ENCODE measurements at places on chromosomes 2 and 18.
A peak's percentile ranks its signal among the peaks of the same experiment; 100 is the strongest.

DNA sequence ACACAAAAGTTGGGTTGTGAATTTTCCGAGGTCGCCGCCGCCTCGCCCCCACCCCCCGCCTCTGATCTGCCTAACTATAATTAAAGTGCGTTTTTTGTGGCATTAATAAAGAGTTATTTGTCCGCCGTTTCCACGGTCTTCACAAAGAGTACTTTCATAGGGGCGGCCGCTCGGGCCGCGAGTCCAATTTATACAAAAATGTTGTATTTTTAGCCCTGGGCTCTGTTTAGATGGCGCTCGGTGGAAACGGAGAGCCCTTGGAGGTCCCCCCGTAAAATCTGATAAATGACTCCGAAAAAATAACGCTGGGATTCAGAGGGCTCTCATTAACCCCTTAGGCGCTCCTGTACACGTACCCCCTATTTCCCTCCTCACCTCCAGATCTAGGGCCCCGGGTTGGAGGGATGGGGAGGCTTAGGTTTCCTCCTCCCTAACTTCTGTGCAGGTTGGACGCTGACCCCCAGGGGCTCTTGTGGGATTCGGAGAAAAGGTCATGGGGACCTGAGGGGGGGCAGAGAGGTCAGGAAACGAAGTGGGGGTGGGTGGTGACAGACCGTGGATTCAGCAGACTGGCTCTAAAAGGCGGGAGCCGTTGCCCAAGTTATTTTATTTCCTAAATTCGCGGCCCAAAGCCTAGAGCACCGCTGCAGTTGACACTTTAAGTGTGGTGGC is 1.9 kb downstream of the CYP26B1 start:
- DNase-seq, result no peak

GRCh38 chr18:33201509-33201926 is 239.0 kb downstream of the CCDC178 start:
- DNase-seq, result peak; percentile 5

GRCh38 chr2:227389661-227390060 is 1.9 kb upstream of the SCYGR1 start:
- DNase-seq, result no peak

- peak; percentile 62 for DNase-seq
These were observed 96.8 kb downstream of the VAPA start for GRCh38 chr18:10010611-10011015.

DNA sequence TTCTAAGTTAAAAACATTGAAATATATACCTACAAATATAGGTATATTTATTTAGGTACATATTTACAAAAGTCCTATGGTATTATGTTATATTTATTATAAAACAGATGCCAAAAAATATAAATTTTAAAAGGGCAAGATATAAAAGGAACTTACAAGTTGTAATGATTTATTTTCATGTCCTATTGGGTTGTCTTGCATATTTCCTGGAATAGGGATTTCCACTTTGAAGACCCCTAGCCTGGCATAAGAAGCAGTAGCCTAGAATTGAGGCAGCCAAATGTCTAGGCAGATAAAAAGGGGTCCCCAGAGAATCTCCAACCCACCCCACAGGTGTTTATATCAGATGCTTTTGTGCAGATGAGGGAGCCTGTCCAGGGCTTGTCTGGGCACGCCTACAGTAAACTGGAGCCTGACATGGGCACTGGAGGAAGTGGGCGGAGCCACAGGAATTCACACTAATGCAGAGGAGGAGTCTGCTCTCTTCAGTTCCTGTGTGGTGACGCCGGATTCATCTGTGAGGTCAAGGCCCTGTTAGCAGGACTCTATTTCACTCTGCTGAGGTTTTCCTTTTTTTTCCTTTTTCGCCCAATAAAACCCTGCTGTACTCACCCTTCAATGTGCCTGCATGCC is 1088.9 kb upstream of the PIK3C3 start:
- no peak for DNase-seq

DNA sequence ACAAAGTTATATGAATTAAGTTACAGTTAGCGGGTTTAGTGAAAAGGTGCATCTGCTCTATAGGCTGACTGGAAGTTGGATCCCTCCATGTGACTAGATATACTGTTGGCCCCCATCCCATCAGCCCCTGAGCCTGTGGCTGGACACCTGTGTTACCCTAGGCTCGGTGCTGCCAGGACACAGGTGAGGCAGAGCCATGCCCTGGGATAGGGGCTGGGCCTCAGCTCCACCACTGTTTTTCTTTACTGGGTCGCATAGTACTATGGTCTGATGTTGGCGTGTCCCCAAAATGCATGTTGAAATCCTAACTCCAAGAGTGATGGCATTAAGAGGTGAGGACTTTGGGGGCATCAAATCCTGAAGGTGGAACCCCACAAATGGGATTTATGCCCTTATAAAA is 638.6 kb upstream of the ID2 start:
- no peak for DNase-seq

GRCh38 chr2:189997016-189997415 is 65.5 kb downstream of the MSTN start:
- no peak for DNase-seq

DNA sequence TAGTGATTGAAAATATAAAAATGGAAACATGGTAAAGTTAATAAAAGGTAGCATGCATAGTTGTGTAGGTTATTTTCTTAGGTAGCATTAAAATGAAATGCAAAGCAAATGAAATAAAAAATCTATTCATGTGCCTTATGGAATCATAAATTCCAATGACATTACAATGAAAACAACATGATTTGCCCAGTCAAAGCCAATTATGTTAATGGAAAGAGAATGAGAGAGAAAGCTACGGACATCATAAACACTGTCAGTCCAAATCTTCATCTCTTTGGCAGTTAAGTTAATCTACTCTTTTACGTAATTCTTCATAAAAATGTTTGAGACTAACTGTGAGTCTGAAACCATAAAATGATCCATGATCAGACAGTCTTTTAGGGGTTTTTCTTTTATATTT is 636.7 kb upstream of the SYT4 start:
- no peak for DNase-seq

- DNase-seq, result no peak
These were observed 106.8 kb upstream of the LDAH start for GRCh38 chr2:20929721-20930120.

GRCh38 chr2:131521961-131522781 is 5.5 kb upstream of the CCDC74A start:
- DNase-seq, result no peak

DNA sequence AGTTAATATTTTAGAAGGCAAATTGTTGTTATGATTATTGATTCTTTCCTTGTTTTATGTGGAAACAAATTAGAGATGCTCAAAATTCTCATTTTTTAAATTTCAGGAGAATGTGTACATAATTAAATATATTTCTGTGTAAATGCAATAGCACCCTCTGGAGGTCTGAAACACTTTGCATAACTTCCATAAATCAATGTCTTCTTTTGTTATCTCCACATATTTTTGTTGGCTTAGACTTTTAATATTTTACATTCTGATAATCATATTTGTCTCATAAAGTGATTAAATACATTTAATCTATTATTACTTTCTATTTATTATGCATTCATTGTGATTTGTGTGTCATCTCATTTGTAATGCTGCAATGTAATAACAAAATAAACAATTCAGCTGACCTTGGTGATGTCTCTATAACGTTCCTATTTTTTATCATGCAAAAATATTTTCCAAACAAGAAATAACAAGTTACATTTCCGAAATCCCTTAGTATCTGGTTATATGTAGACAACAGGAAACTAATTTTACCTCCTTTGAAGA is 201.8 kb upstream of the GALNT5 start:
- no peak for DNase-seq

DNA sequence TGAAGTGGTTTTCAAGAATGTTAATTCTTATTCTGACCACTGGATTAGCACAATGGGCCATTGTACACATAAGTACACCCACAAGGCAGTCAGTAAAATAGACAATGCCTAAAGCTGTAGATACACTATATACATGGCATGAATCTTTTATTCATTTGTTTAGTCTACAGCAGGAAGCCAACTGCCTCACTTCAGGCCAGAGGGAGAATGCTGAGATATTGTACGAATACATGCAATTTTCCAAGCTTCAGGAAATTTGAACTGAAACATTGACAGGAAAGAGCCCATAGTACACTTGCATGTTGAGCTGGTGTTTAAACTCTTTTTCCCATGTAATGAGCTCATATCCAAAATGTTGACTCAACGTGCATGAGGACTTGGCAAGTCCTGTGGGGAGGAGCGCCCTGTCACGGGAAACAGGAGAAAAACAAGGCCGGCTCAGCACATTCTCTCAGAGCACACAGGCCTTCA is 111.6 kb upstream of the CYP1B1 start:
- DNase-seq, result no peak

DNA sequence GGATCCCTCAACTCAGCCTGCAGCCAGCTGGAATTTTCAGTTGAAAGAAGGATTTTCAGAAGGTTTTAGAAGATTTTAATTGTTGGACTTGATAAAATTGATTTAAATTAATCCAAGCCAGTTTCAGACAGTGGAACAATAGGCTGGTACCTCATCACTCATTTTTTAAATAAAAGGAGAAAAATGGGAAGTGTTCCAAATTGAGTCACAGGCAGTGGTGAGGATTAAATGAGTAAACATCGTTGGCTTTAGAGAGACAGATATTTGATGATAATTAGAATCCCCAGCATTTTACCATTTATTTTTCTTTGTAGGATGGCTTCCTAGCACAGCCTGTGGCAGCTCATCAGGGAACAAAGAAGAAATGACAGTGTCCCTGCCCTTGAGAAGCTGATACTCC is 7.4 kb downstream of the CXCR4 start:
- DNase-seq, result no peak

DNA sequence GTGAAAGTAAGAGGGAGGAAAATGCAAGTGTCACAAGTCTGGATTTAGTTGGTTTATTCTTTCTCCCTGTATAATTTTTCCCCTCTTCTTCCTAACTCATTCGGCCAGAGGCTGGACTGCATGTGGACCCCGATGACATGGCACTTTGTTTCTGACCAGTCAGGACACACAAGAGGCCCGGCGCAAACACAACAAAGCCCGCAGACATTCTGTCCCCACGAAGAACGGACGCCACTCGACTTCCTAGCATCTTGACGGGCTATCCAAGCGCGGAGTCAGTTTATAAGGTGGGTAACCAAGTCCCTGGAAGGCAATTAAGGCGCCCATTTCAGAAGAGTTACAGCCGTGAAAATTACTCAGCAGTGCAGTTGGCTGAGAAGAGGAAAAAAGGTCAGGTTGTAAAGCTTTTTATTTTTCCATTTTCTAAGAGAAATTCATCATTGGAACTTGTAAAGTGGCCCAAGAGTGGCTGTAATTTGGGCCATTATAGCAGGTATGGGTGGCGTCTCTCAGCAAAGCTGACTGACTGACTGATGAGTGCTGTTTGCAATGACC is at the start of gene TPO:
Gene TPO, plus strand, starts transcription at position 308 of the 555 bp plus-strand sequence. CDS start 946 bp downstream, outside the sequence.
- DNase-seq, result no peak

GRCh38 chr2:68900496-68901198 is 29.4 kb upstream of the BMP10 start:
- DNase-seq, result no peak

All from fibroblast of skin of left biceps (primary cell).